ENCODE measurements at places on chromosomes 12 and 14.

GRCh38 chr12:119178544-119179334, at the start of gene HSPB8:
HSPB8 (plus strand) TSS chr12:119178931; CDS start chr12:119179313, 382 bp downstream.
- peak; percentile 68 for DNase-seq

DNA sequence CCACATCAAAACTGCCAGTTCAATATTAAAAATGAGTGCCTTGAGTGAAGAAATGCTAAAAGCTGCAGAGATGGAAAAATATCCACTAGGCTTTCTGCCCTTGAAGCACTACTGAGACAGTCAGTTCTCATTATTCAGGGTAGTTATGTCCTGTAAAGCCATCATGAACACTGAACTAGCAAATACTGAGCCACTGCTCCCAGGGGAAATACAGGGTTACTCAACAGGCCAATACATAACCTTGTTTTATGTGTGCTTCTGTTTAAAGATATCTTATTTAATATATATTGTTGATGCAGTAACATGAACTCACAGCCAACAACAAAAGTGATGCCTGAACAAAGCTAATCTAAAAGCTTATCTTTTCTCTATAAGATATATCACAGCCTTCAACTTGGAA, 3.3 kb downstream of the RAD52 start:
- DNase-seq = no peak

GRCh38 chr12:100564090-100564489, 9.4 kb upstream of the GAS2L3 start:
- no peak for DNase-seq

GRCh38 chr12:93802293-93802692, 125.1 kb downstream of the CRADD start:
- no peak for DNase-seq

- DNase-seq = no peak
These were observed 1.2 kb downstream of the METTL1 start for GRCh38 chr12:57770734-57771133.

DNA sequence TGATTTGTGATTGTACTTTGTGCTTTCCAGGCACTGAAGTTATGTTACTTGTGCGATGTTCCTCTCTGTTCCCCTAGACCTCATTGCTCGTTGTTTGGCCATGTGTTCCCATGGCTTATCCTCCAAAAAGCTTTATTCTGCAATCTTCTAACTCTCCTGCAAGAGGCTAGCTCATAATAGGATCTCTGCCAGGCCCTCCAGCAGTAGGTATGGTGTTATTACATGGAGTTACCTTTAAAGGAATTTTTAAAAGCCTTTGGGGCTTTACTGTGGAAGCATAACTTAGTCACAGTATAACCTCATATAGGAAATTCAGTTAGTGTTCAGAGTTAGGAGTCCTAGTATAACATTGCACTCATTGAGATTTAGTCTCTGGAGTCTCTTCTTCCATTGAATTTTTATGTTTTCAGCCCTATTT, 292.3 kb downstream of the RAD51B start:
- no peak for DNase-seq

DNA sequence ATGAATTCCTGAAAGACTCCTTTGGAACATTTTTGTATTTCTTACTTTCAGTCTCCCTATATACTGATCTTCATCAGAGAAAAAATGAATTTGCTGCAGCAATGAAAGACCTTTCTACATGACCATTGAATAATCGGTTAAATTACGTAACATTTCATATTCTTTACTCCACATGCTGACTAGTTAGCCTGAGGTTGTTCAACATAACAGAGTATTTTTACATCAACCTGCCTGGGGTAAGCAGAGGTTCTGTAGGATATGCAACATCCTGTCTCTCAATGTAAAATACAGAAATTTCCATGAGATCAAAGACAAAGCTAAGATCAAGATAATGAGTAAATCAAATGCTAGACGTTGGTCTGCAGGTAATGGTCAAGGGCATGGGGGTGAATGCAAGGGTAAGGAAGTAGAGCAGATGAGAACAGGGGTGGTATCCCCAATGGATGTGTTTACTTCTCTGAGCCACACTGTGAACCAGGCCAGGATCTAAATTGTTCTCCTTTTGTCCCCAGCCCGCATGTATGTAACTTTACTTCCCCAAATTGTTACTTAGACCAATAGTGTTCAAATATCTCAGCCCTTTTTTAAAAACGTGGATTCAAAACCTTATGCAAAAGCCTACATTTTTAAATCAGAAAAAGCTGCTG, 45.4 kb downstream of the DUSP6 start:
- DNase-seq = no peak

- DNase-seq = no peak
These were observed 133.8 kb upstream of the NUDT4 start for GRCh38 chr12:93243689-93244513.

- DNase-seq = no peak
These were observed 42.3 kb upstream of the MMP17 start for GRCh38 chr12:131785763-131786330.
